Stimulated activated CD4-positive, alpha-beta T cell treated with anti-CD3 and anti-CD28 coated beads, TNF-alpha, amount 100 ng/mL, for 48 hours (primary cell): ENCODE measurements at places on chromosomes 5 and 9.

DNA sequence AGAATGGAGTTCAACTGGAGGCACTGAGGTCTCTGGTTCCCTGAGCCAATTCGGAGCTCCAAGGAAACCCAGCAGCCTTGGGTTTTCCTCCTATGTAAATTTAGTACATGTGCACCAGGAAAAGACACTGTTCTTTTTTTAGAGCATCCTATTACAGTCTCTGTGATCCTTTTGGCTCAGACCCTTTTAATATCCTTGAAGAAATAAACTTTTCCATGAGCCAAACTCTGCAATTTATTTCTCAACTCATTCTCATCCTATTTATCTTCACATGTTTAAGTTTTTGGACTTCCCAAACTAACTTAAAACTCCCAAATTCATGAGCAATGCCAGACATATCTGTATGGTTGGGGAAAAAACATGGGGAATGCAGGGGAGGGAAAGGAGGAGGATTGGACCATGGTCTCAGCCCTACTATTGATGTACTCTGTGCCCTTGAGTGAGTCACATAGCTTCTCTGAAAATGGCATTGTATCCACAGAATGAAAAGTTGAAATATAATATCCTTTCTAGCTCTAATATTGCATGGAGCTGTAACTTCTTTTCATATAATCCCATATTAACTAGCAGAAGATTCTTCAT, 76.6 kb downstream of the PAPPA start:
- no peak for DNase-seq

DNA sequence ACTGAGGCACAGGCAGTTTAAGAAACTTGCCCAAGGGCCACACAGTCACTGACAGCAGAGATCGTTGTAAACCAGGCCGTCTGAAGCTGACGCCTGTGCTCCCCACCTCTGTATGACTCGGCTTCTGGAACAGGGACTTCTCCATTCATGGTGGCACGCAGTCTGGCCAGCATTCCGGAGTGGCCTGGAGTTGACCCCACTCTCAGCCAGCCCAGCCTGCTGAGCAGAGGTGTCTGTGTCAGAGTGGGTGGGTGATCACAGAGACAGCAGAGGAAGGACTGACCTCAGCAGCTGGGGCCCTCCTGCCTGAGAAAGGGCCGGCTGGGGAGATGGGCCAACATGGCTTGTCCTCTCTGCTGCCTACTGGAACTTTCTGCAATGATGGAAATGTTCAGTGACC, 12.6 kb downstream of the LRSAM1 start:
- DNase-seq: no peak

DNA sequence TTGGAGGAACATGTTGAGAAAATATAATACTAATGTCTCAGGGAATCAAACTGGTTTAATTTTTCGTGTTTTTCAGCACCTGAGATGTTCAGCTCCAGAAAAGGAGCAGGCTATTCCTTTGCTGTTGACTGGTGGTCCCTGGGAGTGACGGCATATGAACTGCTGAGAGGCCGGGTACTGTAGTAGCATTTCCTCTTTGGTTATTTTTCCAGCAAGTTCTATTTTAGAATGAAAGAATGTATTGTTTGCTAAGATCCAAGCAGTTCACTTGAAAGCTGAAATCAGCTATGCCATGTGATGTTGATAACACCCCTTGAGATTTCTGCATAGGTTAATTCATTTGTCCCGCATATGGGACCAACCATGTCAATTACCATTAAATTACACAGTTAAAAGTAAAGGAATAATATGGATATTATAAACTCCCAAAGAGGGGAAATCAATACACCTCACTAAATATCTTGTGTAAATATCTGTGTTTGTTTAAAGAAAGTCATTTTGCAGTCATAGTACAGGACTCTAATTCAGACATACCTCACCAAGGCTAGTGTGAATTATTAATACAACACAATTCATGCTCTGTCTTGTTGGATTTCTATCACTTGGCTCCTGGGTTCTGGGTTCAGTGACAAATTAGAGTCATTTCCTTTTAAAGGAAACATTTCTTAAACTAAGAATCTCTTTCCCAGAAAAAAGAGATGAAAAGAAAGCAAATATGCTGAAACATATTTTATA, 126.8 kb downstream of the STK32A start:
- DNase-seq: no peak

GRCh38 chr9:122084026-122084675, 9.0 kb downstream of the TTLL11 start:
- no peak for DNase-seq

DNA sequence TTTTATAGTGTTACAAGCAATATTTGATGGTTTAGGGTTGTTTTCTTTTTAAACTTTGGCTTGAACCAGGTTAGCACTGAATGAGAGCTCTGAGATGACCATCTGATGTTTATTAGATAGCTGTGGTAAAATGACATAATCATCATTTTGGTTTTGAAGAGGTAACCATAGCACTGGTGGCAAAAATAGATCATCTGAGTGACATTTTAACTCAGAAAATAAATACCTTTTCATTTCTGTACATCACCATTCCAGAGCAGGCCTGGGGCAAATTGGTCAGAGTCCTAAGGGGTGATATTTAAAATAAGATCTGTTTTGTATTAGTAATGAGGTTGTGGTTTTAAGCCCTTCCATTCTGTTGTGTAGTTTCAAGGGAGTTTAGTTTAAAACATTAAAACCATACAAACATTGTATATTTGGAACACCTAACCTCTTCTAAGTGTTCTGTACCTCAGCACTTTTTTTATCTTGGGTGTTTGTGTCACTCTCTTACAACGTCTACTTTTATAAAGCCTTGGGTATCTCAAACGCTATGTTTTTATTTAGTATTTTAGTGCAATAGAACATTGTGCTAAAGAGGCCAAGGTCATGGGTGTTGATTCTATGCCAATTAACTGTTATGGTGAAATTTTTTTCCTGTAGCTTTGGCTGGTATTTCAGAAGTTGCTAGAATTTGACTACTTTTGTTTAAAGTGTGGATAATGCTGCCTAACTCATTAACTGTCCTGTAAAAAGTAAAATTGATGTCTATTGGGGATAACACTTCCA, 166.1 kb downstream of the CD180 start:
- DNase-seq: no peak

DNA sequence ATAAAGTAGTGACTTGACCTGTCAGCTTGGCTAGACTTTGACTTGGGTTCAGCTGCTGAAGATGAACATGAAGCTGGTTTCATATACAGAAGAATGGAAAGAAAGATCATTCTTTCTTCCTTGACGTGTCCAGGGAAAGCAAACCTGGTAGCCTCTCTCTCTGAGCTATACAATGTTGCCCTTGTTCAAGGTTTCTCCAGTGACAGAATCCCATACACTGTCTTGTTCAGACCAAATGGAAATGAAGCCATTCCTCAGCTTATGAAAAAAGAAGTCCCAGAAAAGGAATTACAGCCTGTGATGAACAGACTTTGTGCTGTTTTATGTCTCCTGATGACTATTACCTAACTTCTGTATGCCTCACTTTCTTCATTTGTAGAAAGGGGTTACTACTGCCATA, 349.8 kb upstream of the KLF4 start:
- DNase-seq: no peak
